Fibroblast of skin of abdomen (primary cell): ENCODE measurements at places on chromosomes 2 and 18.

DNA sequence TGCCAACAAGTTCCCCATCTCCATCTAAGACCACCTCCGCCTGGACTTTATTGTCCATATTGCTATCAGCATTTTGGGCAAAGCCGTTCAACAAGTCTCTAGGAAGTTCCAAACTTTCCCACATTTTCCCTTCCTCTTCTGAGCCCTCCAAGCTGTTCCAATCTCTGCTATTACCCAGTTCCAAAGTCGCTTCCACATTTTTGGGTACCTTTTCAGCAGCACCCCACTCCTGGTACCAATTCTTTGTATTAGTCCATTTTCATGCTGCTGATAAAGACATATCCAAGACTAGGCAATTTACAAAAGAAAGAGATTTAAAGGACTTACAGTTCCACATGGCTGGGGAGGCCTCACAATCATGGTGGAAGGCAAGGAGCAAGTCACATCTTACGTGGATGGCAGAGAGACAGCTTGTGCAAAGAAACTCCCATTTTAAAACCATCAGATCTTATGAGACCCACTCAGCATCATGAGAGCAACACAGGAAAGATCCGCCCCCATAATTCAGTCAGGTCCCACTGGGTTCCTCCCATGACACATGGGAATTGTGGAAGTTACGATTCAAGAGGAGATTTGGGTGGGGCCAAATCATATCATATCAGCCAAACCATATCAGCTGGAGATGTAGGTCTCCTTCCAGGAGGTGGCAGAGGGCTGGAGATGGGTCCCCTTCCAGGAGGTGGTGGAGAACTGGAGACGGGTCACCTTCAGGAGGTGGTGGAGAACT lies 19.8 kb upstream of the TXNDC2 start:
- no peak for DNase-seq

DNA sequence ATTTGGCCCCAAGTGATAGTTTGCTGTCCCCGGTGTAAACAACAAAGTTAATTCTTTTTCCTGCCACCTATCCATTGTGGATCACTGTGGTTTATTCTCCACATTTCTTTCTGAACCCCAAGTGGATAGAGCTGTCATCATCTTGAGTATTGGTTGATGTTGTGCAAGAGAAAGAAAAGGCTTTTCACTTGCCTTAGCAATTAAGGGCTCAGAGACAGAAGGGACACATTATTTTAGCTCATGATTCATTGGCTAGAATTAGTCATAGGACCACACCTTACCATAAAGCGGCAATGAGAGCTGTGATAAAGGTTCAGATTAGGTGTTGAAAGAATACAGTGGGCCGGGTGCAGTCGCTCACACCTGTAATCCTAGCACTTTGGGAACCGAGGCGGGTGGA lies 442.1 kb upstream of the DCC start:
- no peak for DNase-seq

GRCh38 chr2:21007129-21008013 lies 36.5 kb downstream of the APOB start:
- no peak for DNase-seq

GRCh38 chr2:164080486-164080885 lies 344.7 kb upstream of the FIGN start:
- DNase-seq: no peak

DNA sequence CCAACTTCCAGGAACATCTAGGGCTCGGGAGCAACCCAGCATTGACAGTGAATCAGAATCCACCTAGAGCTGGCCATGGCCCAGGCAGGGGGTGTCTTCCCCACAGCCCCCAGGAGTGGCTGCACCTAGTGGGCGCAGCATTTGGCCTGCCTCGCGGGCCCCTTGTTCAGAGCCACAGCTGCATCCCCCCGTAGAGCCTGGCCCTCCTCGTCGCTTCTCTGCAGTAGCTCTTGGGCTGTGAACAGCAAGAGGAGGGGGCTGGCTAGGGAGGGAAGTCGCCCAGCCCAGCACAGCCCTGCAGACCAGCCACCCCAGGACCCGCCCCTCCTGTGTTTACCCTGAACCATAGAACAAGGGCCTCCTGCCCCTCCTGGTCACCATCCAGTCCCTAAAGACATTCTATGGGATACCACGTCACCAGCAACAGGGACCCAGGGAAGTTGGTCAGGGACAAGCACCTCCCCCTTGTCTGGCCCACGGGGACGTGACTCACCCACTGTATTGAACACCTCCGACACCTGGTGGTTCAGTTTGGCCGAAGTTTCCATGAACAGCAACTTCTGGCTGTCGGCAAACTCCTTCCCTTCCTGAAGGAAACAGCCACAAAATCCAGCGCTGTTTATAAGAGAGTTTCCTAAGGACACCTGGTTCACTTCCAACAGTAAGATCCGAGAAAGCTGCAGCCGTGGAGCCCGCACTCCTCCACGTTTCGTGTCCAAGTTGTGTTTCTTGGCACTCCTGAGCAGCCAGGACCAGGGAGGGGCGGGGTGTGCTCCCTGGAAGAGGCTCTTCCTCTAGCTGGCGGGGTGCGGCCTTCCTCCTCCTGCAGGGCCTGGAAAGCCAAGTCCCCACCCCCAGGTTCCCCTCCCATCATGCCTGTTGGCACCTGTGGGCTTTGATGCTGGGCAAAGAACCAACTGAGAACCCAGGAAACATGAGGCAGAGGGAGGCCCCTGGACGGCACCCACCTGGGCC lies 8.8 kb downstream of the PRLH start:
- DNase-seq: no peak

- DNase-seq: no peak
Observed at GRCh38 chr2:124919296-124919695, 894.2 kb downstream of the CNTNAP5 start.

DNA sequence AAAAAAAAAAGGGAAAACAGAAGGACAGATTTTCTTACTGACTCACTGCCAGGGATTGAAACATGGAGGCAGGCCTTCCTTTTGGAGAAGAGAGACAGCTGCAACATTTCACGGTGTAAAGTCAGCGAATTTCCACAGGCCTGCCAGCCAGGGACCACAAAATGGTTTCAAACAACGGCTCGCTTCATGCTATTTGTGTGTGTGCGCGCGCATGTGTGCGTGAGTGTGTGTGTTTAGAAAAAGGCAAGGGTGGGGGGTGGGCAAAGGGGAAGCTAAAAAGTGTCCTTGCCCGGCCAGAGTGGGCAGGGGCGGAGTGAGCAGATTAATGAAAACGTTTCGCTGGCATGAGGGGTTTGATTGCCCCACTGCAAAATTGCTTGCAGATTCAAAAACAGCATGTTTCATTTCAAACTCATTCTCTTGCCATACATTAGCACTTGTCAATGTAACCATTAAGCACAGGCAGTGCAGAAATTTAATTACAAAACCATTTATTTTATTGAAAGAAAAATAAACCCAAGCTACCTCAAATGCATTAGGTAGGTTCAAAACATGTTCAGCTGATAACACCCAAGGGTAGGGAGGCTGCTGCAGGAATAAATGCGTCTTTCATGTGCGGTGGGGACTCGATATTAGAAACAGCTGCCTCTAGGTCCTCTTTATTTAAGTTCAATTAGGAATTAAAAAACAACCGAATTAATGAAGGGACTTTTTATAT lies 182.1 kb upstream of the SIX2 start:
- DNase-seq: peak; percentile 45

GRCh38 chr2:85409845-85410583 lies at the start of gene CAPG:
CAPG (minus strand) TSS chr2:85410366; CDS start chr2:85402145, 8,221 bp downstream.
- no peak for DNase-seq

GRCh38 chr2:119721462-119721861 lies 38.3 kb upstream of the PTPN4 start:
- DNase-seq: no peak

GRCh38 chr2:109435066-109435690 lies 178.6 kb downstream of the SEPTIN10 start:
- no peak for DNase-seq

DNA sequence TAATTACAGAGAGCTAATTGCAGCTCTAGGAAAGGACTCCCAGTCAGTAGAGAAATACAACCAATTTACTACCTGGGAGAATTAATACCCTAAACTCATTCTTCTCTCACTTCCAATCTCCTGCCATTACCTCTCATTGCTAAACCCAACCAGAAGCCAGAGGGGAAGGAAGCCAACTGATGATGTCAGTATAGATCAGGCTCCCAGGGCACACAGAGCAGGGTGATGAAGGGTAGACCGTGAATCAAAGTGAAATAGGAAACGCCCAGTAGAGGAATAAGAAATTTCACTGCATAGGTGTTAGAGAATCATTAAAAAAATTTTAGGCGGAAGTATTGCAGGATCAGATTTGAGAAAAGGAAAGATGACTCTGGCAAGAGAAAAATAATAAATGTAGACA lies 456.8 kb upstream of the NXPH2 start:
- DNase-seq: no peak

GRCh38 chr18:43078478-43079092 lies 36.9 kb downstream of the RIT2 start:
- DNase-seq: no peak

GRCh38 chr2:42360493-42360889 lies 526 bp downstream of the COX7A2L start:
- DNase-seq: no peak

- DNase-seq: no peak
Observed at GRCh38 chr2:148928395-148928794, 53.4 kb downstream of the KIF5C start.

GRCh38 chr18:75124551-75124950 lies 84.4 kb downstream of the PTGR3 start:
- DNase-seq: no peak

- peak; percentile 96 for DNase-seq
Observed at GRCh38 chr2:172995323-172996244, 80.1 kb upstream of the MAP3K20 start.

DNA sequence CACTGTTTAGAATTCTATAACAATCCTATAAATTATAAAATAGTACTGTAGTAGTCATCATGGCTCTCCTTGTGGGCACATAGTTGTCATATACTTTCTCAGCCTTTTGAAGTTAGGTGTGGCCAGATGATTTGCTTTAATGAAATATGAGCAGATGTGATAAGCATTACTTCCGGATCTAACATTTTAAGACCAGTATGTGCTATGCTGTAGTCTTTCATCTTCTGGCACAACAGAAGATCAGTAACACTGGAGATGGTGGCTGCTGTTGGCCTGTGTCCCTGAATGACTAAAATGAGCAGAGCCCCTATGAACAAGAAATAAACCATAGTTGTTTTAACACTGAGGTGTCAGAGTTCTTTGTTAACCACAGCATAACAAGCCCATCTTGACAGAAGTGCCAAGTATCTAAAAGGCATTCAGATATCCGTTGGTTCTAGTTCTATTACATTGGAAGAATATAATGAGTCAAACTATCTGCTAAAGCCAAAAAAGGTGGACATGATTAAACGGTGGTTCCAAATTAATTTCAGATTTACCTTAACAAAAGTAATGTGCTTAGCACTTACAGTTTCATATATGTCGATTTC lies 6.3 kb downstream of the MEX3C start:
- no peak for DNase-seq

- DNase-seq: peak; percentile 45
Observed at GRCh38 chr2:179917272-179917671, 55.9 kb upstream of the ZNF385B start.

- no peak for DNase-seq
Observed at GRCh38 chr18:44946529-44947113, 265.9 kb downstream of the SETBP1 start.

DNA sequence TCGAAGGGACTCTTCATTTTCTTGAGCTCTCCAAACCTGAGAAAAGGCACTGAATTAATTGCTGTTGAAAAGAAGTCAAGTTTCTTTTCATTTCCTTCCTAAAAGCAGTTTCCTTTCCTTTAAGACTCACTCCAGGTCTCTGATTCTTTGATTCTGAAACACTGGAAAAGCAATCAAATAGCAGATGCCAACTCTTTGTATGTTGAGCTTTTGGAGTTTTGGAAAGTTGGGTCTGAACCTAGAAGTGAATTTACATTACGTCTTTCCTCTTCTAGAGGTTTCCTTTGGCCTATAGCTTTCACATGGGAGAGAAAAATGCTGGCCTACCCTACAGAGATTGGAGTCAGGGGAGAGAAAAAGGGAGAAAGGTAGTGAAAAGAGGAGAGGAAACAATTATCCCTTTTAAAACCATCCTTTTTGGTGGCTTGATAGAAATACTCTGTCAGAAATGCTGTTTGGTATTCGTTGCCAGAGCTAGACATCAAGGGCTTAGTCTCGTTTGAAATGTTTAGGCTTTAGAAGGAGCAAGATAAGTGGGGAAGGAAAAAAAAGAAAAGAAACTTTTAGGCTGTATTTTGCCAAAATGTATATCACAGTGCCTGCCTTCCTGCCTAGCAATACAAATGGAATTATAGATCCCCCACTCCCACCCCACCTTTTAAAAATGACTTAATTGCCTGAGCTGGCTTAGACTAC lies 187.7 kb downstream of the PRPF40A start:
- DNase-seq: no peak

GRCh38 chr2:41949091-41949882 lies 98.5 kb upstream of the PKDCC start:
- no peak for DNase-seq

- DNase-seq: no peak
Observed at GRCh38 chr2:181051861-181052522, 71.6 kb downstream of the UBE2E3 start.

- DNase-seq: no peak
Observed at GRCh38 chr2:238938003-238938400, 90.1 kb downstream of the TWIST2 start.

- no peak for DNase-seq
Observed at GRCh38 chr2:158676696-158677095, 118.4 kb upstream of the DAPL1 start.

DNA sequence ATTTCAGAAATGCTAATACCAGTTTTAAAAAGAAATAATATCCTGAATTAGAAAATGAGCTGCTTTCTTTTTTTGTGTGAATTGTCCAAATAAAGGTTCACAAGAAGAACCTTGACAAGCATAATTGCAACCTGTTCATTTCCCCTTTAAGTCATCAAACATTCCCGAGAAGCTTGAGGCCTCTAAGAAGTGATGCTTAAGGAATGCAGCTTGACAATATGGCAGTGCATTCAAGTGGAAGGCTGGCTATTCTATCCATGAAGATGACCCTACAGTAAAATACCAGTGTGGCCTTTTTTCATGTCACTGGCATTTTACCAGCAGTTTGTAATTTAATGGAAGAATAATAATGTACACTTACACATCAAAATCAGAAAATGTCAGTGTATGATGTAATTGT lies 216.7 kb downstream of the CTNNA2 start:
- no peak for DNase-seq

- no peak for DNase-seq
Observed at GRCh38 chr2:141423124-141423523, 707.7 kb downstream of the LRP1B start.

- DNase-seq: no peak
Observed at GRCh38 chr2:51781691-51782090, 749.8 kb upstream of the NRXN1 start.

DNA sequence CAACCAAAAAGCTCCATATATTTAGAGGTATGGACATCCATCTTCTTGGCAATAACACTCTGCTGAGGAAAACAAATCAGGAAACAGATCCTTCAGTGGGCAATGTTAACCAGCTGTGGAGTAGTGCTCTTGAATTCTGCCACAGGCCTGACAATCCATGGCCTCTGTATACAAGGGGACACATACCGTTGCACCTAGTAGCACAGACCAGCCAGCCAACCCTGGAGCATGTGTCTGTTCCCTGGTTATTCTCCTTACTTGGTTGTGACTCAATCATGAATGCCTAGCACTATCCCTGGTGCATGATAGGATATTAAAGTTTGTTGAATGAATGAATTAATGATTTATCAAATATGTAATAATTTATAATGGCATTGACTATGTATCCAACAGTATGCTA lies 261.4 kb upstream of the MGAT5 start:
- no peak for DNase-seq

- no peak for DNase-seq
Observed at GRCh38 chr2:13135369-13135768, 418.6 kb downstream of the TRIB2 start.
